Activated CD8-positive, alpha-beta memory T cell treated with anti-CD3 and anti-CD28 coated beads for 1 hour (primary cell): ENCODE measurements at places on chromosomes 2 and 18.

GRCh38 chr2:216932863-216933548 lies 73.1 kb upstream of the TNP1 start:
- no peak for DNase-seq

DNA sequence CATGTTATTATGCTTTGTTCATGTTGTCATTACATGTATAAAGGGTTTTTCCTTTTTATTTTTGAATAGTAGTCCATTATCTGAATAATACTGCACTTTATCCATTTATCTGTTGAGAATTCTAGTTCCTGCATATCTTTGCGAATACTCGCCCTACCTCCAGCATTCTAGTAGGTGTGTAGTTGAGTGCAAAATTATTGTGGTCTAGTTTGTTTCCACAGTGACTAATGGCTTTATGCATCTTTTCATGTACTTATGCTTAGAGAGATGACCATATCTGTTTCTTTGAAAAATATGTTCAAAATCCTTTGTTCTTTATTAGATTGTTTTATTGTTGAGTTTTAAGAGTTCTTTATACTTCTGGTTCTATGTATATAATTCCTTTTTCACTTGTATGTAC lies 48.8 kb downstream of the EIF5B start:
- no peak for DNase-seq

DNA sequence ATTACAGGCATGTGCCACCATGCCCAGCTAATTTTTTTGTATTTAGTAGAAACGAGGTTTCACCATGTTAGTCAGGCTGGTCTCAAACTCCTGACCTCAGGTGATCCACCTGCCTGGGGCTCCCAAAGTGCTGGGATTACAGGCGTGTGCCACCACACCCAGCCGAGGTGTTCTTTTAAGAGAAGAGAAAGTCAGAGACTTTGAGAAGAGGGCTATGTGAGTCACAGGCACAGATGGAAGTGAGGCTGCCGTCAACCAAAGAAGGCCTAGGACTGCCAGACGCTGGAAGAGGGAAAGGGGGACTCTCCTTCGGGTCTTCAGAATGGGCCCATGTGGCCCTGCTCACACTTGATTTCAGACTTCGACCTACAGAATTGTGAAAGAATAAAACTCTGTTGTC lies 67.2 kb upstream of the SH3BP4 start:
- DNase-seq, result no peak

- no peak for DNase-seq
These were observed 155.4 kb downstream of the FAM210A start for GRCh38 chr18:13570856-13571495.

GRCh38 chr2:36672199-36672598 lies 24.3 kb upstream of the VIT start:
- DNase-seq, result no peak

DNA sequence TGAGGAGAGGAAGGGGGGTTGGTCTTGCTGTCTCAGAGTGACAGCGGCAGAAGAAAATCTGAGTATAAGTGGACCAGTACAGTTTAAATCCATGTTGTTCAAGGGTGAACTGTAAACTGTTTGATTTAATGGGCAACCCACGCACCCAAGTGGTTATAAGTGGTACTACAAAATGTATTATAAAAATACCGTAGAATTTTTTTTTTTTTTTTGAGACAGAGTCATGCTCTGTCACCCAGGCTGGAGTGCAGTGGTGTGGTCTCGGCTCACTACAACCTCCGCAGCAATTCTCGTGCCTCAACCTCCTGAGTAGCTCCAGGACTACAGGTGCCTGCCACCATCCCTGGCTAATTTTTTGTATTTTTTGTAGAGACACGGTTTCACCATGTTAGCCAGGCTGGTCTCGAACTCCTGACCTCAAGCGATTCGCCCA lies 2.1 kb upstream of the CHCHD5 start:
- DNase-seq, result no peak

DNA sequence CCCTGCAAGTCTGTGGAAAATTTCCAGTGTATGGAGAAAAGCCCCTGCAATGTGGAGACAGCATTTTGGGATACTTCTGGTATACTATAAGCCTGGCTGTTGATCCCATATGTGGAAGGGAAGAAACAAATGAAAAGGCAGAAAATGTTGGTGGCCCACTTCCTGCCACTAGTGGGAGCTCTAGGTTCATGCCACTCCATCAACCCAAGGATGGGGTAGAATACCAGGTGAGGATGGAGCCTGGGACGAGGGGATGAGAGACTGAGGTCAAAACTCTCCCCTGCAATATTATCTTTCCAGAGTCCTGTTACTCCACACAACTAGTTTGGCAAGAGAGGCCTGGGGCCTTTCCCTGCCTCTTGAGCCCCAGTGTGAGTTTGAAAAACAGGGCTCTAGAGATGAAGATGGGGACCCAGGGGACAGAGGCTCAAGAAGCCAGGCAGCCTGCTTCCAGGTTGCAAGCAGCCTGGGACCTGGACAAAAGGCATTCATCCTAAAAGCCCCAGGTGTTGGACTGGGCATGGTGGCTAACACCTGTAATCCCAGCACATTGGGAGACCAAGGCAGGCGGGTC lies 31.9 kb downstream of the BMP10 start:
- DNase-seq, result no peak
